ENCODE measurements at places on chromosomes 11 and 22.

GRCh38 chr11:126482586-126483108 is 127.2 kb downstream of the ST3GAL4 start:
- DNase-seq, result no peak

DNA sequence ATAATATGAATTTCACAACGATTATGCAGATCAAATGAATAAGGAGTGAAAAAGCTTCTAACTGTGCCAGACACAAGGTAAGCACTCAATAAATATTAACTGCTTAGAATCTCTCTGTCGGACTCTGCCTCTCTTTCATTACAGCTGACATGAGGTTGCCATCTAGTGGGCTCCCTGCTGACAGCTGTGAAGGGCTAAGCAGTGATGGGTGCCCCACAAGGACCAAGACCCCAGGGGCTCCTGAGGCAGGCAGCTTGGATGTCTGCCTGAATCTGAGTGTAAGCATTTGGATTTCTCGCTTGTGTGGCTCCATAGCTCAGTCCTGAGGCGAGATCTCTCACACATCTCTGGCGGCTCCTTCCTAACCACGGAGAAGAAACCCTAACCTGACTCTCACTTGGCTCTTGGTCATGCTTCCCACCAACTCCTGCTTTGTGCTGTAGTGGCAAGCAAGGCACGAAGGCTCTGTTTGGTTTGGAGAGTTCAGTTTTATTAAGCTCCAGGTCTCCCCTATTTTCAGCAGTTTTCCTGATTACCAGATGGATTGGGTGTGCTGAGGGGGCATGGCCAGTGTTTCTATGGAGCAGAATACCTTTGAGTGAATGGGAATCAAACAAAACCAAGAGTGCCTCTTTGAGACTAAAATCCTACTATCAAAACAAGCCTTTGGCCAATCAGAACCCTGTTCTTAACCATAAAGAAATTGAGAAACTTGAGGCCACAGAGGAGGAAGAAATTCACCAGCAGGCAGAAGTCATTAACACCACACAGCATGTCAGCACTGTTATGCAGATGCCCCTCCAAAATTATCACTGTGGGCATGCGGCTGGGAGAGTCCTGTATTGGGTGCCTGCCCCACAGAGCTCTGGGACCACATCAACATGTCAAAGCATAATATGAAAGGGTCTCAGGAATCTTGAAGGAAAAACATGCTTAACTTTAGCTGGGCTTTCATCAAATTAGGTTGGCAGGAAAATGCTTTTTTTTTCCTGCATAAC is 152.8 kb upstream of the NTM start:
- DNase-seq, result no peak

- peak; percentile 80 for DNase-seq
These were observed 972.1 kb downstream of the JRKL start for GRCh38 chr11:97361812-97362378.

- no peak for DNase-seq
These were observed 65.2 kb upstream of the SESN3 start for GRCh38 chr11:95296165-95296564.

DNA sequence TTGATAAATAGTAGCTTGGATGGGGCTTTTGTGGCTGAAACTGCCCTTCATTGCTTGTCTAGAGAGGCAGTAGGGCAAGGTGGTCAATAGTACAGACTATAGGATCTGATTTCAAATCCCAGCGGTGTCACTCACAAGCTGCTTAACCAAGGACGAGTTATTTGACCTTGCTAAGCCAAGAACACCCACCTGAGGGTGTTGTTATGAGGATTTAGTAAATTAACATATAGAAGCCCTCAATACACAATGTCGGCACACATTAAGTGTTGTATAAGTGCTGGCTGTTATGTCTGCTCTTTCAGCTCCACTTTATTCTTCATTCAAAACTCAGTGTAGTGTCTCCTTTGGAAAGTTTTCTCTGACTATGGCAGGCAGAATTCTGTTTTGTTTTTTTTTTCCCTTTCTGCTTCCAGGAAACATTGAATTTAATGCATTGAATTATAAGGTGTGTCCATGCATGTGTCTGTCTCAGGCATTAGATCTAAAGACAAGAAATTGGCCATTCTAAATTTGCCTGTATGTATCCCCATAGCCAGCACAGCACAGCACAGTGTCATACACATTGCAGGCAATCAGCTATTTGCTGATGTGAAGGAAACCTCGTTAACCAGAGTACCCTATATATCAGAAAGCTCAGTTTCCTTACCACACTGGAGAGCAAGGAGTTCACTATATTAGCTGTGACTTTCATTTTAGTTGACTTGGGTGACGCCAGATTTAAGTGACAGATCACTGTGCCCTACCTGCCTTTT is 212.1 kb downstream of the NELL1 start:
- DNase-seq, result no peak

GRCh38 chr11:130246738-130247137 is 68.0 kb downstream of the ZBTB44 start:
- DNase-seq, result no peak

- no peak for DNase-seq
These were observed 107.5 kb downstream of the MICAL2 start for GRCh38 chr11:12217879-12218278.

Measured in kidney capillary endothelial cell (primary cell).